ENCODE measurements at places on chromosomes 2 and 18. TPM values are rescaled to one million over a fixed set of nuclear protein-coding genes. Genes with fewer than 3 reads are reported as not detected.

- no peak for DNase-seq
Measured at GRCh38 chr2:226466589-226466988, 333.0 kb downstream of the IRS1 start.

- DNase-seq: no peak
Measured at GRCh38 chr2:99420031-99420430, 69.8 kb downstream of the REV1 start.

DNA sequence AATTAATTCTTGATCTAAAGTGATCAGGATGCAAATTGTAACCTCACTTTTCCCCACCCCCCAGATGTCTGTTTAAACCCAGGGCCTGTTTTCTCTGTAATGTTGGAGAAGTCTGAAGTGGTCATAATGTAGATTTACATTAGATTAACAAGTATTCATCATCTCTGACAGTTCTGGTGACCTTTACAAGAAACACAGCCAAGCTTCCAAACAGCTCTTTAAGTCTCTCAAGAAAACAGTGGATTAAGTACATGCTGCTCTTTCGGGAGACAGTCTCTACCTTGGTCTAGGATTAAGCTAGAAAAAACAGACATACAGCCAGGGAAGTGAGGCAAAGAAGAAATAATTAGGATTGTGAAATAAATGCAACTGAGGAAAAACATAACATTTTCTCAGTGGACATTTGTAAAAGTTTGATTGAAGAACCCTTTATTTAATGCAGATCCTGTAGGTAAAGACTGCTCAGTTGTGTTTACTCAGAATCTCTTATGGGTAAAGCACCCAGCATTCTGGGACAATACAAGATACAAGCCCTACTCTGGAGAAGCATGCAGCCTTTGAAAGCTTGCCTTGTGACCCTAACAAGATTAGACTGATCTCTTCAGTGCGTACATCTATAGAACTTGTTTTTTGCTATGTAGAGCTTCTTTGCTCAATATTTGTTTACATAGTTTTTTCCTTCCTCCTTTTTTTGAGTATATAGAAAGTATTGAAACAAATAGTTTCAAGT is 203.9 kb downstream of the PHLPP1 start:
- DNase-seq: no peak

DNA sequence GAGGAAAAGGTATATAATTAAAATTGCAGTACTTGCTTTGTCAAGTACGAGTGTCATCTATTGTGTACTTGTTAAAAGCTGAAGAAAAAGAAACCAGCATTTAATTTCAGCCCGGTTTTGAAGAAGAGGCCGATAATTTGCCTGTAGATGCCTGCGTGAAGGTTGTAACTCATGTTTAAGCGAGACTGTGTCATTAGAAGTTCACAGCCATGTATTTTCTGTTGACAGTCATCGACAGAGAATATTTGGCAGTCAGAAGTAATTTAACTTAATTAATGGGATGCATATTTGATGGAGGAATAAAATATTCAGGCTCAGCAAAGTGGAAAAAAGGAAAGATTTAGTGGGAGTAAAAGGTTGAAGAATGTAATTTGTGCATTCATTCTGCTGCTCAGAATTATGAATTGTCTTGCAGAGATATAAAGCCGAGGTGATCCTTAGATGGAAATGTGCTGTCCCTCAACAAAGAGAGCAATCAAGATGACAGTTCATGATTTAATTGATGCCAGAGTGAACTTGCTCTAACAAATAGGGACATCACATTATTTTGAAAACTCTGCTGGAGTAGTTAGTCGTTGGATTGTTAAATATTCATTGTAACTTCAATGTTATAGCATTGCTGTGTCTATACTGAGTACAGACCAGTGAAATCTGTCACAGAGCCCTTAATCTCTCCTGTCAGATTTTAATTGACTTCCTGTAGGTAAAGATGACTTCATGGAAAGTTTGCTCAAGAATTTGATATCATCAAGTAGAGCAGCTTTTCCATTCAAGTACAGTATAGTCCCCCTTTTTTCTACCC is 53.9 kb downstream of the ZNF407 start:
- DNase-seq: no peak

DNA sequence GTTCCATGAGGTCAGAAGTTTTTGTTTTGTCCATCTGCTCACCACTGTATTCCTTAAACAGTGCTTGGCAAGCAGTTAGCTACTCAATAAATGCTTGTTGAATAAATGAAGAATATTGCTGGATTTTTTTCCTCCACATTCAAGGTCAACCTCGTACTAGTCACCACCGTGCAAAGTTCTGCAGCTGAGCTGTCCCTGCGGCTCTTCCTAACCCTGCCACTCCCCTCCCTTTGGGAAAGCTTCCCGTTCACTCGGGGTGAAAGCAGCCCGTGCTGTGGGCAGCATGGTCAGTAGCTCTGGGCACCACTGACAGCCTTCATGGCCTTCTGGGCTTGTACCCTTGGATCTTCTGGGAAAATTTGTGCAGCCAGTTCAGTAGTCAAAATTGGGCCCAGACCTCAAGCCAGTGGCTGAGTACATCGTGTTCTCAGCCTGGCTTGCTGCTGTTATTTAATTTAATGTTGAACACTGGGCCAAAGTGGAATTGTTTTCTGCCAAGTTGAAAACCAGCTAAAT is 469.3 kb upstream of the RAB12 start:
- DNase-seq: peak; percentile 82

- DNase-seq: no peak
Measured at GRCh38 chr2:182911813-182912517, 45.5 kb upstream of the FRZB start.

DNA sequence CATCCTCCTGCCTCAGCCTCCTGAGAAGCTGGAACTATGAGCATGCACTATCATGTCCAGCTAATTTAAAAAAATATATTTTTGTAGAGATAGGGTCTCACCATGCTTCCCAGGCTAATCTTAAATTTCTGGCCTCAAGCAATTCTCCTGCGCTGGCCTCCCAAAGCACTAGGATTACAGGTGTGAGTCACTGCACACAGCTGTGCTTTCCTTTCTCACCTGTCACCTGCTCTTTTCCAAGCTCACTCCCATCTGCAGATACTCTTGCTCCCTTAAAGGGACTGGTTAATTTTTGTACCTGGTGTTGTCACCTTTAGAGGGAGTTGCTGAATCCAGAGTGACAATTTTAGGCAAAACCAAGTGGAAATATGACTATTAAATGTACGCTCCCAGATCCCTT is 178.2 kb downstream of the LOXHD1 start:
- no peak for DNase-seq

RRM2 gene
- total RNA-seq: 1.5 TPM

ZNF804A gene
- 1.2 TPM for total RNA-seq

UBE2E3 gene
- 39.2 TPM for total RNA-seq

SH3RF3 gene
- 10.1 TPM for total RNA-seq

All from posterior vena cava (tissue), 2 donors.